H7 (cell line): ENCODE measurements at places on chromosomes 5 and 9. TPM values are rescaled to one million over a fixed set of nuclear protein-coding genes. Genes with fewer than 3 reads are reported as not detected.

- no peak for DNase-seq
Measured at GRCh38 chr5:14185326-14186058, 42.4 kb downstream of the TRIO start.

The GOLGA1 gene
- 3.7 and 3.9 TPM in 2 replicates for total RNA-seq

The REEP2 gene
- 18.3 and 20.3 TPM in 2 replicates for total RNA-seq

- peak; percentile 21 for DNase-seq
Measured at GRCh38 chr9:127225801-127226625, 38.6 kb upstream of the GARNL3 start.
